ENCODE measurements at places on chromosomes 13 and 19. TPM values are rescaled to one million over a fixed set of nuclear protein-coding genes. Genes with fewer than 3 reads are reported as not detected.

The BABAM1 gene
- total RNA-seq: 127 TPM

The ZNF773 gene
- total RNA-seq: 9.0 TPM

The SEMA6B gene
- total RNA-seq: 56.7 TPM

The LMO7 gene
- 24.3 TPM for total RNA-seq

The PABPC3 gene
- total RNA-seq: 0.48 TPM
